ENCODE measurements at places on chromosomes 1 and 21.

DNA sequence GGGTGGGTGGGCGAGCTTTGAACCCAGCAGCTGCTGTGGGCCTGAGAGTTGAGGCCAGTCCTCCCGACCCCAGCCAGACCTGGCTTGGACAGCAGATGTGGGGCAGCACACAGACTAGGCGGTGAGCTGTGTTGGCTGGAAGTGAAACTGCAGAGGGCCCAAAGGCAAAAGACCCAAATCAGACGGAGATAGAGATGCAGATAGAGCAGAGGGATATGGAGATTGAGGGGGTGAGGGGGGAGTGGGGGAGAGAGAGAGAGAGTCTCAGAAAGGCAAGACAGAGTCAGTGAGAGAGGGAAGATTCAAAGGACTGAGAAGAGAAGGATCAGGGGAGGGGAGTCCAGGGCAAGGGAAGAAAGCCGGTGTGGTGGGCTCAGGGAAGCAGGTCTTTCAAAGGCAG is 17.0 kb upstream of the POU3F1 start:
- no peak for DNase-seq

DNA sequence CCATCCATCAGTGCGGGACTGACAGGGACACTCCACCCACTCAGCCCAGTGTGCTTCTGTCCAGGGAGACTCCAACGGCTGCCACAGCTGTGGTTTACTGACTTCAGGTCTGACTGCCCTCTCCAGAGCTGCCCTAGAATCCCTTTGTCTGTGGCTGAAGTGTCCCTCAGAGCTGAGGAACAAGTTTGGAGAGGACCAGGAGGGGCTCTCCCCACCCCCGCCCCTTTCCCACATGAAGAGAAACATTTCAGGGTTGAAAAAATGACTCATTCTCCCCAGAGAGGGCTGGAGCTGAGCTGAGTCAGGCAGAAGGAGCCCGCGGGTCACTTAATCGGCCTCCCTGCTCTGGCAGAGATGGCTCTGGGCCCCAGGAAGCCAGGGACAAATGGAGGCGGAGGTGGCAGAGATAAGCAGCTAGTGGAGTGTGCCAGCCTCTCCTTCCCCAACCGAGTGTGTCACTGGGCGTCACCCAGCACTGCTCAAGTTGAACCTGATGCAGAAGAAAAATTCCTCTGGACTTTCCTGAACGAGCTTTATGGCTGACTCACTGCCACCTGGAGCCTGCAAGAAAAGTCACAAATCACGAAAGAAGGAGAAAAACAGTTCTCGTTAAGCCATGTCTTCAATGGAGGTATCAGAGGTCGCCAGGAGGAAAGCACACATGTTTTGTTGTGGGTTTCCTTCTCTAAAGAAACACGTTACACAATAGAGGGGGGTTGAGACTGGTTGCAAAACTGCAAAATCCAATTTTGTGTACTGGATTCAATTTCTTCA is 34.3 kb upstream of the ECE1 start:
- DNase-seq = peak; percentile 77

GRCh38 chr1:115447672-115448071 is 109.6 kb upstream of the NGF start:
- DNase-seq = no peak

DNA sequence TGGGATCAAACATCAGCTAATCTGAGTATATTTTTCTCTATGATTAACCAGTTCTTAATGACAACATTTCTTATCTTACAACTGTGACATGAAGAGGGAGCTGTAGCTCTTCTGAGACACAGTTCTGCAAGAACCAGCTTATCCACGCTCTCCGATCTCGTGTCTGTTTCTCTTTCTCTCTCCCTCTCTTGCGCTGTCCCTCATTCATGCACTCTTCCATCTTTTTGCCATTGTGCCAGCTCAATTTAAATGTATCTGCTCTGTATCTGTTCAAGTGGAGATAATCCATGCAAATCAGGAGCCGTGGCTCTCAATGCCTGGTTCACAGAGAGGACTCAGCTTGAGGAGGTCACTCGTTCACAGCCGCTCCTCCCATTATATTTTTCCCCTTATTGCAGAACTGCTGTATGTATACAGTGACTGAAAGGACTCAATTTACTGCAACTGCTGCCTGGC is 494.7 kb upstream of the ADGRL2 start:
- DNase-seq = no peak

DNA sequence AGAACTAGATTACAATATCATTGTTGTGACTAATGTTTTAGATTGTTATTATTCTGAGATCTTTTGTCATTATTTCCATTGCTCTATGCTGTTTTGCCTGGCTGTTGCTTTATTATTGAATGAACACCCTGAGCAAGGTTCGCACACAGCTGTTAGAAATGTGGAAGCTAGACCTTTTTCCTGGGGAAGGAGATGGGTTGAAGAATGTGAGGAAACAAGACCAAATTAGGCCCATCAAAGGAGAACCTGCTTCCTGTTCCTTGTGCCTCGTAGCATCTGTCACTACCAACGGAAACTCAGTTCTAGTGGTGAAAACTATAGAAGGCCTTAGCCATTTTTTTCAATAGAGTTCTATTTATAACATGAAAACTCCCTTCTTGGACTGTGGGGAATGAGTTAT is 68.7 kb downstream of the RGL1 start:
- no peak for DNase-seq

- no peak for DNase-seq
Measured at GRCh38 chr1:40004857-40005256, 35.7 kb upstream of the CAP1 start.

- no peak for DNase-seq
Measured at GRCh38 chr1:171434717-171435346, 50.5 kb upstream of the PRRC2C start.

GRCh38 chr21:34523019-34523555 is 11.1 kb upstream of the KCNE1 start:
- no peak for DNase-seq

DNA sequence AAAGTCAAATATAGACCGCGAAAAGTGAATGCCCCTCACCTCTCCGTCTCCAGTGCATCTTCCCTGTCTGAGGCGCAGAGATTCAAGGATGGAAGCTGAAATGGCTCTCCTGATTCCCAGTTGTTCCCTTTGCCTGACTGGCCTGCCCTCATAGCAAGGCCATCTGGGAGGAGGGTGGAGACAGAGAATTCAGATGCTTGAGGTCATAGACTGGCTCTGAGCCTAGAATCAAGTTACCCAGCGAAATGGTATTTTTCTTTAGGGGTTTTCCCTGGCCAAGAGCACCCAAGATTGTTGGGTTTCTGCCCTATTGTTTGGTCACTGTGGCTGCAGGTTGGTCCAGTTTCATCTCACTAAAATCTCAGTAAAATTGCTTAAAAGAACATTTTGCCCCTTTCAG is 7.2 kb downstream of the METTL13 start:
- no peak for DNase-seq

DNA sequence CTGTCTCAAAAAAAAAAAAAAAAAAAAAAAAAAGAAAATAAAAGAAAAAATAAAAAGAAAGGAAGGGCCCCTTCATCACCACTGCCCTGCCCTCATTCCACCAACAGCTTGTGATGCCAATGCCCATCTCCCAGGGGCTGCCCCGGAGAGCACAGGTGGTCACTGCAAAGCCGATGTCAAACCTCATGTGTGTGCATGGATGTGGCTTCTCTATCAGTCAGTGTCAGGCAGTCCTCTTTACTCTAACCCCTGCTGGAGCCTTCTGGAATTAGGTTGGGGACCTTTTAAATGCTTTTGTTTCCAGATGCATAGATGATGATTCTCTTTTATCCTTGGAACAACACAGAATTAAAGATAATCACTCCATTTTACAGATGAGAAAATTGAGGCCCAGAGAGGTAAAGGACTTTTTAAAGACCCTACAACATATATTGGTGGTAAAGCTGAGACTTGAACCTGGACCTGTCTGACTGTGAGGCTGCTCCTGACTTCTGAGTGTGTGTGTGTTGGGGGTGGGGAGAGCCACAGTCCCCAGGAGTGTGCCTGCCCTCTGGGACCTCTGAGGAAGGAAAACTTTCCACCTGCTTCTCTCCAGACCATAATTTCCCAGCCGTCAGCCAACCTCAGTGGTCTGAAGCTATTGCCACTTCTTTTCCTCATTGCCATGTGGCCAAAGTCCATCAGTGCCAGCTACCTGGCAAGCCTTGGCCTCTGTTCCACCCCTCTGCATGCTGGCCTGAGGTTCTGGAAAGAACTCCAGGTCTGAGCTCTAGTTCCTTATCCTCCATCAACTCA is 3.0 kb upstream of the TMEM54 start:
- no peak for DNase-seq

DNA sequence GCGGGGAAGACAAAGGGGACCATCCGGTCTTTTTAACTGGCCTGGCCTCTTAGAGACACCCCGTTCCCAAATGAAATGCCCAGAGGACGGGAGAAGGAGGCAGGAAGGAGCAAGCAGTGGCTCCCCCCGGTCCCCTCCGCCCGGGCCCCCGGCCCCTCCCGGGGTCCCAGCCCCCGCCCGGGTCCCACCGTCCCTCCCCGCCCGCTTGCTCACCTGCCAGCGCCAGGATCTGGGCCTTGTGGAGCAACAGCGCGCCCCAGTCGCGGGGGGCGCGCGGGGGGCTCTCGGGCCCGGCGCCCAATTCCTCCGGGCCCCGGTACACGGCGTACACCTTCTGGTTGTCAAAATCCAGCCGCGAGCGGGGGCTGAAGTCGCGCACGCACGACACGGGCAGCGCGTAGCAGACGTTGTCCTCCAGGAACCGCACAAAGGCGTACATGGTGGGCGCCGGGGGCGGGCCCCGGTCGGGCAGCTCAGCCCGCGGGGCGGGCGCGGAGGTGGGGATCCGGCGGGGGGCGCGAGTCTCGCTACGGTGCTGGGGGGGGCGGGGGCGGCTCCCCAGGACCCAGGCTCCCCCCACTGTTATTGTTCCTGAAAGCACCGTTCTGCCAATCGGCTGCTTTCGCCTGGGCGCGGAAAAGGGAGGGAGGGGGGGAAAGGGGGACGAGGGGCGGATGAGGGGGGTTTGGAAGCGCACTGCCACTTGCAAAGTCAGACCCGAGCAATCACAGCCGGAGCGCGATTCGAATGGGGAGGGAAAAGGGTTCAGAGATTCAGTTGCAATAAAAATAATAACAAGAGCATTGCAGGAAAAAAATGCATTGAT is at the start of gene BEND5:
BEND5 (minus strand) TSS at position 499 of the 826 bp plus-strand sequence; CDS start at position 439, 60 bp downstream.
- peak; percentile 15 for DNase-seq

DNA sequence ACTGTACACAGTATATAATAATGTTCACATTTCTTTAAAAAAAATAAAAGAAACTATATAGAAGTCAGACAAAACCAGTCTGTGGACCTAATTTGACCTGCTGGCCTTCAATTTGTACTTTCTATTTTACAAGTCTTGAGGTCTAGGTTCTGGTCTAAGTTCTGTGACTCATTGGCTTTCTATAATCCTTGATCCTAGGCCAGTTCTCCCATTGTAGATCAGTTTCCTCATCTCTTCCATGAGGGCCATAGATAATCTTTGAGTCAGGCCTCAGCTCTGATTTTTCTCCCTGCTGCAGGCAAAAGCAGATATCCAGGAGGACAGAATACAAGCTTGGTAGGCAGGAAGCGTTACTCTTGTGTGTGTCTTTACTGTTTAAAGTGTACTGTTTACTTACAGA is 603.7 kb upstream of the CAMK1G start:
- no peak for DNase-seq

DNA sequence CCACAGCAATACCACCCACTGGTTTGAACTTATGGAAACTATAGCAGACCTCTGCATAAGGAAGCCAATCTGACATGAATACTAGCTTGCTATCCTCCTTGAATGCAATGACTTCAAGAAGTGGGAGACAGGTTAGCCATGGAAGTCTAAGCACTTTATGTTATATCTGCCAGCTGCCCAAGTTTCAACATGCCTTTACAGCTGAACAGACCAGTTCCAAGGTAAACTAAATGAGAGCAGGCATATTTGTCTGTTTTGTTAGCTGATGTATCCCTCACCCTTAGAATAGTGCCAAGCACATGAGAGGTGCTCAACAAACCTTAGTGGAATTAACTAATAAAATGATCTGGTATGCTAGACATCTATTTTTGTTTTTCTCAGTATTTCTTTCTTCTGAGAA is 65.1 kb downstream of the ALG14 start:
- DNase-seq = no peak

DNA sequence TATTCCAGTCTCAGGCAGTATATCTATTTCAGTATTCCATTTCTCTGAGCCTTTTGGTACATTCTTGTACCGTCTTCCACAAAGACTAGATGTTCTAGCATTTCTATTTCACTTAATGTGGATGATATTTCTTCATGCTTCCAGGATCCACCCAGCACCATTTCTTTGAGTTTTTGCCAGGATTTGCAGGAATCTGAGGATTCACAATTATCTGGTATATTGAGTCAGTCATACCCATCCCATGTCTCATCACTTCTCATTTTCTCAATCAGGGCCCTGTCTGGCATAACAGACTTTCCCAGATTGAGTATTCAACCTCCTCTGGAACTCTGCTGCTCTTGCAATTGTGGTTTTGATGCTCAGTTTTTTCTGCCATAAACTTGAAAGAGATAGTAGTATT is 20.9 kb upstream of the COL11A1 start:
- no peak for DNase-seq

DNA sequence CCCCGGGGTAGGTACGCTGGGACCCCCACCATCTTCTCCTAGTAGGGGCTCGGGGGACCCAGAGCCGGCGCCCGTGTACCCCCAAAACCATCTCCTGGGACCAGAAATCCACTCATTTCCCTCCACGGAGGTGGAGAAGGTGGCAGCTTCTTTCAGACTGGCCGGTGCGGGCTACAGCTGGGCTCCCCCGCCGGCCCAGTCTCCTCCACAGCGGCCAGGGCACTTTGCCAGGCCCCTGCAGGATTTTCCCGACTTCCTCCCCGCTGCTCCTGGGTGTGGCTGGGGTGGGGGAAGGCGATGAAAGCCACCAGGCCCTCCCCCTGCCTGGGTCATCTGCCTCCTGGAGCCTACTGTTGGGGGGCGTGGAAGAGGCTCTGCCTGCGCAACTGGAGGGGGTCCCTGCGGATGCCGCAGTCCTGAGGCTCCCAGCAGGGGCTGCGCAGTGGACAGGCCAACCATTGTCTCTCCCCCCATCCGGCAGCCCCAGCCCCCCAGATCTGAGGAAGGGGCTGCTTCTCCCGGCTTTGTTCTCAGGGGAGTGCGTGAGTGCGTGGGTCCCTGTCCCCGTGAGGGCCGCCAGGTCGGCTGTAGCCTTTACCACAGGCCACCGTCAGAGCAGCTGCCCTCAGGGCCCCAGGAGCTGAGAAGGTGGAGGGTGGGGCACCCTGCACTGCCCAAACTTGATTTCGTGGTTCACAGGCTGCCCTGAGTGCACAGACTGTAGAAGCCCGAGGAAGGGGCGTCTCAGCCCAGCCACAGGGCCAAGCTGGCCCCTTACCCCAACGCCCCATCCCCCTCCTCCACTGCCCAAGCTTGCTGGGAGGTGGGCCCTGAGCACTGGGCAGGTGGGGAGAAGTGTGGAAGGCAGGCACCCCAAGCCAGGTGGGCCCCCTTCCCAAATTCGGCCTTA is 1.3 kb downstream of the AGRN start:
- no peak for DNase-seq

- DNase-seq = no peak
Measured at GRCh38 chr1:211646566-211646965, 28.9 kb downstream of the NEK2 start.

GRCh38 chr1:21782868-21783678 is at the start of gene USP48:
Gene USP48, minus strand, starts transcription at chr1:21783149. Its CDS starts 192 bp downstream, at chr1:21782957.
- peak; percentile 91 for DNase-seq

Measured in activated CD8-positive, alpha-beta memory T cell treated with anti-CD3 and anti-CD28 coated beads for 4 hours (primary cell).